ENCODE measurements at places on chromosomes 13 and 19.

GRCh38 chr13:73967397-73968165 lies 166.6 kb downstream of the KLF12 start:
- DNase-seq, result no peak

GRCh38 chr13:45691667-45692066 lies 10.5 kb upstream of the CBY2 start:
- DNase-seq, result no peak

GRCh38 chr19:19204181-19204580 lies 967 bp upstream of the NR2C2AP start:
- DNase-seq, result no peak

DNA sequence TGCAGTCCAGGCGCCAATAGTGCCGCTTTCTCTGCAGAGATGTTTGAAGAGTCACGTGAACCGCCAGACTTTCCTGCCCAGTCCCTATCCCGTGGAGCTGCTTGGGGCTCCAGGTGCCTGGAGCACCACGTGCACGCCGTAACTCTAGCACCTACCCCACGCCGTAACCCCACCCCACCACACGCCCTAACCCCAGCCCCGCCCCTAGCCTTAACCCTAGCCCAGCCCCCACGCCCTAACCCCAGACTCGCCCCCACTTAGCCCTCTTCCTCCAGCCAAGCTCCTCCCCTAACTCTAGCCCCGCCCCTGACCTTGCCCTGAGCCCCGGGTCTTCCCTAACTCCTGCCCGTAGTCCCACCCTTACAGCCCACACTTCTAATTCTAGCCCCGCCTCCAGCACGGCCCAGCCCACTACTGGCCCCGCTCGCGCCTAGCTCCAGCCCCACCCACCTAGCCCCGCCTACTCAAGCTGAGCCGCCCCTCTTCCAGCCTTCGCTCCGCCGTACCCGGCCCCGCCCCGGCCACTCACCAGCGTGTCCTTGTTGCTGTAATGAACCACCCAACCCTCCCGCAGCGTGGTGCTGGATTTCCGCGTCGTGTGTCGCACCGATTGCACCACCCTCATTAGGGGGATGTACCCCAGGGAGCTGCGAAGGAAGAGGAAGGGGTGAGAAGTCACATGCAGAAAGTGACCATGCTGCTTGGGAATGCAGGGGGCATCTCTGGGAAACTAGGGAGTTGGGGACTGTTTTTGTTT lies 19.5 kb downstream of the PRKD2 start:
- DNase-seq, result no peak

DNA sequence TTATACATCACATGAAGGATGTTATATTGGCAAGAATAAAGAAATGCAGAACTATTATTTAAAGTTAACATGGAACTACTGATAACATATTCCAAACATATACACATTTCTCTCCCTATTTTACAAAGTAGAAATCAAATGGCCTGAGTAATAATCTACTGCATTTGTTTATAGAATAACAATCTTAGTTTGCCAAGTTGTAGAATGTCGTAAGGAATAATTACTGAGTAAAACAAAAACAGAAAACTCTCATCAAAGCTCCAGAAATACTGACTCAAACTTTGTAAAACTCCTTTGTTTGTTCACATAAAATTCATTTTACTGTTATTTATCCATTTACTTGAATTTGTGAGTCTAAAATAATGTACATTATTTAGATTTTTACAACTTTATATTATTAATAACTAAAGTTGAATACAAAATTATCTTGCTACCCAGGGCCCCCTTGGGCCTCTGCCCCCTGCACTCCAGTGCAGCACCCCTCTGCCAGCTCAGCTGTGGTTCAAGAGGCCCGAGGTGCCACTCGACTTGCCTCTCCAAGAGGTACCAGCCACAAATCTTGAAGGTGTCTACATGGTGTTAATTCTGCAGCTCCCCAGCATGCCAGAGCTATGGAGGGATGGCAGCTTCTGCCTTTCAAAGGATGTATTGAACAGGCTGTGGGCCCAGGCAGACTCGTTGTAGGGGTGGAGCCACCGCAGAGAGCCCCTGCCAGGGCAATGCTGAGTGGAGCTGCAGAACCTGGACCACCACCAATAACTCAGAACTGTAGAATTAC lies 2819.7 kb downstream of the PCDH9 start:
- DNase-seq, result no peak

DNA sequence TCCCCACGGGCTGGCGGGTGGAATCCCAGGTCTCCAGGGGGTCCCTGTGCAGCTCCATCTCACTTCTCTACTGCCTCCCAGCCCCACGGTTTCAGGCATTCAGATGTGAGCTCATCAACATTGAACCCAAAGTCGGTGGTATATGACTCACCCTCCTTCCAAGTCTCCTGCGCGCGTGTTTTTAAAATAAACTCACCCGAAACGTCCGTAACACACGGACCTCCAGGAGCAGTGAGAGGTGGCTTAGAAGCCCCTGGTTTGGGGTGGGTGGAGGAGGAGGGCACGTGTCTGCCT lies 14.0 kb upstream of the CRTC1 start:
- DNase-seq, result no peak
